ENCODE measurements at places on chromosomes 4 and X.

GRCh38 chrX:130645955-130646583 is 244.3 kb downstream of the RBMX2 start:
- no peak for DNase-seq

GRCh38 chrX:107118322-107119147 is at the start of gene RBM41:
TSS of gene RBM41 (minus strand) at chrX:107118822. CDS start at chrX:107118773, 49 bp downstream.
- DNase-seq = peak; percentile 86

DNA sequence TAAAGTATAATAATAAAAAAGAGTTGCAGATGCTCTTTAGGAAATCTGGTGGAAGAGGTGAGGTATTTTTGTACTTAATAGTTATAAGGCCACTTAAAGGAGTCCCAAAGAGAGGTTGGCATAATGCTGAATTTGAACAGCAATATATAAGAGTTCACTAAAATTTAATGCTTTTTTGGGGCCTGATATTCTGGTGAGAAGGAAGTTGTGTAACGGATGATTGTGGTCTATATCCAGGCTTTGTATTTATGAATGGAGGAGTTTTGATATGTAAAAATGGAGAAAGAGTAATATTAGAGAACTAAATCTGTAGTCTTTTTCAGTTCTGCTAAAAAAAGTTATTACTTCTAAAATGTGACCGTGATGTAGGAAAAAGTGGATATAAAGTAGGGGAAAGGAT is 20.4 kb downstream of the BMP2K start:
- DNase-seq = no peak

DNA sequence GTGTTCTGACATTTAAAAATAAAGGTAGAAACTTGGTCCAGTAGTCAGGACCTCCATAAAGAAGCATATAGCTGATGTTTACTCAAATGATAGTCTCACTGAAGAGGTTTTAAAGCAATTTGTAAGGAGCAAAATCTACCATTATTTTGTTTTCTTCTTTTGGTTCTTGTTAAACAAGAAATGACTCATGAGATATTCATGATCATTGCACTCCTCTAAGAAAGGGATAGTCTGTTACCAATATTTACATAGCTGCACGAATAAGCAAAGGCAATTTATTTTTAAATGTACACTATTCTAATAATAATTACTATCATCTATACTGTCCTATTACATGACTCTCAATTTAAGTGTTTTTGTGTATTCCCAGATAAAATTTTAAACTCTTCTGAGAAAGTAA is 397.9 kb downstream of the FAM47B start:
- DNase-seq = no peak

All from activated naive CD4-positive, alpha-beta T cell treated with anti-CD3 and anti-CD28 coated beads, Interleukin-2, amount 10 ng/mL, durations not matched to agents 7 days and 5 days (primary cell).